HuH-7 (cell line): ENCODE measurements at places on chromosomes 2 and 18.

DNA sequence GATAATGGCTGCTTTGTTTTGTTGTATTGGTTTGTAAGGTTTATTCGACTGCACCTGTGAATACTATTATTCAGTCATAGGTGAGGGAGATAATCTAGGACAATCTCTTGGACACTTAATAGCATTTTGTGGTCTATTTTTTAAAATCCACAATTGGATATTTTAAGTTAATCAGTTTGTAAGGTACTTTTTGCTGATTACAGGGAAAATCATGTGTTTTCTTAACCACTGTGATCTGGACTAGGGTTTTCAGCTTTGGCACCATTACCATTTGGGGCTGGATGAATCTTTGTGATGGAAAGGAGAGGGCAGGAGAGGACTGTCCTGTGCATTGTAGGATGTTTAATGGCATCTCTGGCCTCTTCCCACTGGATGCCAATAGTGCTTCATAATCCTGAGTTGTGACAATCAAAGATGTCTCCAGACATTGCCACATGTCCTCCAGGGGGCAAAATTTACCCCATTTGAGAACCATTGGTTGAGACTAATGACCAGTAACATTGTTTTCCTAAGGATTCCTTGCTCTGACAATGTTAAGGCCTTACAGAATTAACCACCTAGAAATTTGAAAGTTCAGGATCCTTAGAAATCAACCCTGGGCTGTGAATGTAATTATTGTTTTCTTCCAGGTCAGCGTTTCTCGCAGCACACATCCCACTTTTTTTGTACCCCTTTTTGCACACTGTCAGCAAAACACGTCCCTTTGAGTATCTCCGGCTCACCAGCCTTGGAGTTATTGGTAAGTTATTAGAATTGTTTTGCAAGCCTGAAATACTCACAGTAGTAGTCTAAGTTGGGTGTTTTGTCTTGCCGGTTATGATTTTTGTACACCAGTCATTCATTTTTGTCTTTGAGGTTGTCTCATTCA is 15.6 kb downstream of the CNOT9 start:
- DNase-seq = no peak

- no peak for DNase-seq
Observed at GRCh38 chr2:119531292-119531691, 7.0 kb upstream of the SCTR start.

DNA sequence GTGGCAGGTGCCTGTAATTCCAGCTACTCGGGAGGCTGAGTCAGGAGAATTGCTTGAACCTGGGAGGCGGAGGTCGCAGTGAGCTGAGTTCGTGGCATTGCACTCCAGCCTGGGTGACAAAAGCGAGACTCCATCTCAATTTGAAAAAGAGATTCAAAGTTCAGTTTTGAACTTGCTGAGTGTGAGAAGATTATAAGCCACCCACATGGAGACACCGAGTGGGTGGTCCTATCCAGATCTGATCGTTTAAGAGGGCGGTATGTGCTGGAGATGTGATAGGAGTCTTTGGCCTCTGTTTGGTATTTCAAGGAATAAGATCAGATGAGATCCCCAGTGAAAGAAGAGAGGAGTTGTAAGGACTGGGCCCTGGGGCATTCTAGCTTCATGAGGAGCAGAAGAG is 25.6 kb downstream of the RNF144A start:
- no peak for DNase-seq

DNA sequence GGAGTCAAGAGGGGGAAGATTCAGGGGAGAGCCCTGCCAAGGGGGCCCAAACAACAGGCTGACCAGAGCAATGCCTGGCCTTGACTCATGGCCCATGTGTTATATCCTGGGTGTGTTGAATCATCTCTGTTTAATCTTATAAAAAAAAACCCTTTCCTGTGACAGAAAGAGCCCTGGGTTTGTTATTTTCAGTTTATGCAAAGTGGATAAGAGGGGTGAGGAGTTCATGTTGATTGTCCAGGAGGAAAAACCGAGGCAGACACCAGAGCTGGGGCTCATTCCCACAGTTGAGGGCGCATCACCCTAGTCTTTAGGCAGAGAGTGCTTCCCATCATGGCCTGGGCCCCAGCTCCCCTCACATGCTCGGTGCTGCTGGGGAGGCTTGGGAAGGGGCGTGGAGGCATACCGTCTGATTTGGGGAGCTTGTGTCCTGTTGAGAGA is 30.9 kb upstream of the IL37 start:
- DNase-seq = no peak

- no peak for DNase-seq
Observed at GRCh38 chr2:174589334-174589733, 8.3 kb downstream of the WIPF1 start.

DNA sequence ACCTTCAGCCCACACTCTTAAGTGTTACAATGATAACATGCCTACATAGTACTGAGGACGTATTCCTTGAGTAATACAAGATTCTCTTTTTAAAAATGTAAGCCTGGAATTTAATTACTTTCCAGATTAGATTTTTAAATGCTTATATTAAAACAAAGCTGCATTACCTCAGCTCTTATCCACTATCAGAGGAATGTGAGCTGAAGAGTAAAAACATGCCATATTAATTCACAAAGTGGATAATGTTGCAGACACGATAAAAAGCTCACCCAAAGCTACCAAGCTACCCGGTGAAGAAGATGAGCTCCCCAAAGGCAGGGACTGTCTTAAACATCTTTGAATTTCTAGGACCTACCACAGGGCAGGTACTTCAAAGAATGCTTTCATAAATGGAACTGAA is 107.8 kb downstream of the NOL10 start:
- DNase-seq = no peak

- DNase-seq = no peak
Observed at GRCh38 chr18:10401930-10402329, 52.5 kb upstream of the APCDD1 start.

DNA sequence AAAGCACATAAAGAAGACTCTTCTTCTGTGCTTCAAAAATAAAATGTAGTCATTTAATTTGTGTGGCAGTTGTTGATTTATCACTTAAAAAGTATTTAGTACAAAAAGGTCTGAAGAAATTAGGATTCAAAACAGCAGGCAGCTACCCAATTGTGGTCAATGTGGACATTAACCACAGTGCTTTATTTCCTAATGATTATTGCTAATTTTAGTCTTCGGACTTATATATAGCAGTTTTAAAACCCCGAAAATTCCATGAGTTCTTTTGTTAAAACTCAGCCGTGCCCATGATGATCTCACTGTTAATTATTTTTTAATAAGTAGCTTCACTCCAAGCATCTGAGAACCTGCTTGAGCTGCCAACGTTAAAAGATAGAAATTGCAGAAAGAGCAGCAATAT is 594.3 kb downstream of the STK39 start:
- DNase-seq = no peak

GRCh38 chr2:230564805-230565779 is 147.6 kb upstream of the CAB39 start:
- no peak for DNase-seq

DNA sequence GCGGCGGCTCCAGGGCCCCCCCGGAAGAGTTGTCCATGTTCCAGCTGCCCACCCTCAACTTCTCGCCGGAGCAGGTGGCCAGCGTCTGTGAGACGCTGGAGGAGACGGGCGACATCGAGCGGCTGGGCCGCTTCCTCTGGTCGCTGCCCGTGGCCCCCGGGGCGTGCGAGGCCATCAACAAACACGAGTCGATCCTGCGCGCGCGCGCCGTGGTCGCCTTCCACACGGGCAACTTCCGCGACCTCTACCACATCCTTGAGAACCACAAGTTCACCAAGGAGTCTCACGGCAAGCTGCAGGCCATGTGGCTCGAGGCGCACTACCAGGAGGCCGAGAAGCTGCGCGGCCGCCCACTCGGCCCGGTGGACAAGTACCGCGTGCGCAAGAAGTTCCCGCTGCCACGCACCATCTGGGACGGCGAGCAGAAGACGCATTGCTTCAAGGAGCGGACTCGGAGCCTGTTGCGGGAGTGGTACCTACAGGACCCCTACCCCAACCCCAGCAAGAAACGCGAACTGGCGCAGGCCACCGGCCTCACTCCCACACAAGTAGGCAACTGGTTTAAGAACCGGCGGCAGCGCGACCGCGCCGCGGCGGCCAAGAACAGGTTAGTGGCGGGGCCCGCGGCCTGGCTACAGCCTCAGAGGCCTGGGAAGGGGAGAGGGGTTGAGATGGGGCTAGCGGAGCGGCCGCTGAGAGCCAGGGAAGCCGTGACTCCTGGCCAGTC is 965 bp downstream of the SIX3 start:
- DNase-seq = no peak

GRCh38 chr2:144596073-144596871 is 76.4 kb upstream of the ZEB2 start:
- DNase-seq = peak; percentile 8

GRCh38 chr2:45721150-45721549 is 69.7 kb downstream of the PRKCE start:
- no peak for DNase-seq

GRCh38 chr18:67865400-67865799 is 348.9 kb upstream of the DSEL start:
- no peak for DNase-seq

DNA sequence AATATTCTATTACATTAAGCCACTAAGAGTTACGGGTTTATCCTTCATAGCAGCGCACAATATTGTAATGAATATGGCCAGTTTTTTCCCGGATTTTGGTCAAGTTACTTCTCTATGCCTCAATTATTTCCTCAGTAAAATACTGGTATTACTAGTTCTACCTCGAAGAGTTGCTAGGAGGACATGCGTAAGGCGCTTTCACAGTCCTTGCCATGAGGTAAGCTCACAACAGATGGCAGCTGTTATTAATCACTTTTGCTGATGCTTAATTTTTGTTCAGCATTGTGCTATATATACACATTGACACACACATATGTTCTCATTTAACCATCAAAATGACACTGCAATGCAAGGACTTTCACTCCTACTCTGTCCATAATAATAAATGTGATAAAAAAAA is 101.5 kb downstream of the SCG2 start:
- no peak for DNase-seq

GRCh38 chr2:190482451-190482850 is 52.1 kb downstream of the NEMP2 start:
- DNase-seq = no peak

DNA sequence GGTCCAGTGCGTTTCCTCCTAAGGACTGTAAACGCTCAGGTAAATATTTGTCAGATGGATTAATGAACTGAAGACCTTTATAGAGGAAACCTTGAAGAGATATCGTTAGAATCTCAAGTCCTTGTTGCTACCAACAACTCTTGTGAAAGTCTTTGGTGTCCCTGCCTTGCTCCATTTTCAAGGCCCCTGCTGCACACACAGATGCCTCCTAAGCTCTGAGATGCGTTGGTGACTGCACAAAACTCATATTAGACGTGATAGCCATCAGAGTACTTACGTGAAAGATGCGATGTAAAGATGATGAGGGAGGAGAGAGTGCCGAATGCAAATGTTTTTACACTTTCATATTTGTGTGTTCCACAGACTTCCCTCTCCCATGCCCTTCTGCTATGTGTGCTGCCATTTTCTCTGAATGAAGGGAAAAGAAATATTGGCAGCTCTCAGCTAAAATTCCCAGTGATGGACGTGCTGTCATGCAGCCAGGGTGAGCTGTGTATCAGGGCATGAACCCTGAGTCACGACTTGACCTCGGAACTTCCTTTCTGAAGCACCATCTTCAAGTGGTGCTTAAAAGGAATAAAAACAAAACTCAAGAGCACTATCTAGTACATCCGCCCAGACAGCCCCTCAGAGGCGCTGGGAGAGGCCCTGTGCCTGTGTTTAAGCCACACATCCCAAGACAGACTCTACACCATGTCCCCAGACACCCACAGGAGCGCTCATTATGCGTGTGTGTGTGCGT is 117.4 kb downstream of the FAM210A start:
- no peak for DNase-seq

GRCh38 chr2:190903693-190904450 is 23.3 kb downstream of the GLS start:
- DNase-seq = no peak

DNA sequence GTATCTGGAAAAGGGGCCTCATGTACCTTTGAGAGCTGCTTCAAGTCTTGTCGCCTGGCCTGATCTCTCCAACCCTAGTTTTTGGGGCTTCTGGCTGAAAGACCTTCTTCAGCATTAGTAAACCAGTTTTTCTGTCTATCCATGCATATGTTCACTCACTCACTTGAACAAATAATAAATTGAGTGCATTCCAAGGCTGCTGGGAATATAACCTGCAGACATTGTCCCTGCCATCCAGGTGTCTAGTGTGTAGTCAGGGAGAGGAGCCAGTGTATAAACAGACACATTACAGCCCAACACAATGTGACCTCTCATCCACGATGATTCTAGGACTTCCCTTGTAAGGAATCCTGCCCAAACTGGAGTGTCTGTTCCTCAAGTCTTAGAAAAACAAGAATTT is 262.1 kb downstream of the PRKCE start:
- DNase-seq = no peak

- no peak for DNase-seq
Observed at GRCh38 chr2:108263401-108263800, 23.6 kb downstream of the SULT1C3 start.

DNA sequence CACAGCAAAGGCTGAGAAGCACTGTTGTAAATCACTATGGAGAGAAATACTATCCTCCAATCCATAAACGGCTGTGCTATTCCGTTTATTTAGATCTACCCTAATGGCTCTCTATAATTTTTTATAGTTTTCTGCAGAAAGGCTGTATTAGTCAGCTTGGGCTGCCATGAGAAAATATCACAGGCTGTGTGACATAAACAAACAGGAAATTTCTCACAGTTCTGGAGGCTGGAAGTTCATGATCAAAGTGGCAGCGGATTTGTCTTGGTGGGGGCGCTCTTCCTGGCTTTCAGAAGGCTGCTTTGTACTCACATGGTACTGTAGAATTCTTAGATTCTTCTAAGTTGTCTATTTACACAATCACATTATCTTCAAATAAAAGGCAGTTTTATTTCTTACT is 44.1 kb downstream of the C1D start:
- DNase-seq = no peak

DNA sequence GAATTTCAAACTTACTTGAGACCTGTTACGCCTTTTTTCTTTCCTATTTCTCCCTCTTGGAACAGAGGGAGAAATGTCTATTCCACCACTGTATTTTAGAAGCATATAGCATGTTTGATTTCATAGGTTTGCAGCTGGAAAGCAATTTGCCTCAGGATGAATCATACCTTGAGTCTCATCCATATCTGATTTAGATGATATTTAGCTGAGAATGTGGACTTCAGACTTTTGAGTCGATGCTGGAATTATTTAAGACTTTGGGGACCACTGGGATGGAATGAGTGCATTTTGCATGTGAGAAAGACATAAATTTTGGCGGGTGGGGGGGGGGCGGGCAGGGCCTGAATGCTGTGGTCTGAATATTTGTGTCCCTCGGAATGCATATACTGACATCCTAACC is 282.7 kb upstream of the STON1 start:
- DNase-seq = no peak

DNA sequence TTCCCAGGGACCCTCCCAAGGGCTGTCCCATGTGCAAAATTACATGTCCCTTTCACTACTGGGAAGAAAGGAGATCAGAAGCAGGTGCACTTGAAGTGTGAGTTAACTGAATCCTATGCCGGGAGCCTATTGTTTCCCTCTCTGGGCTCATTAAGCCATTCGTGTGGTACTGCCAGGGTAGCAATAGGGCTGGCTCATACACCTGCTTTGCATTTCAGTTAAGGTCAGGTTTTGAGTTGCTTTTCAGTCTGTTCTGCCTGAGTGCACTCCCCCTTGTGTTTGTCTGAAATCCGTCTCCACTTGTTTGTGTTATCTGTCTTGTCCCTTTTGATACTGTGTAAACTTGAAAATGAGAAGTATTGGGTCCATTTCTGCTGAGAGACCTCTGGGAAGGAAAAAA is 1232.6 kb upstream of the NRXN1 start:
- DNase-seq = no peak

- DNase-seq = no peak
Observed at GRCh38 chr18:58268849-58269248, 224.8 kb downstream of the NEDD4L start.

GRCh38 chr2:59905731-59906130 is 647.7 kb downstream of the BCL11A start:
- no peak for DNase-seq
